ENCODE measurements at places on chromosomes 5 and 9.

GRCh38 chr9:125089331-125089730 is 54.0 kb downstream of the SCAI start:
- no peak for DNase-seq

- no peak for DNase-seq
Observed at GRCh38 chr9:106726070-106726815, 136.7 kb upstream of the ZNF462 start.

DNA sequence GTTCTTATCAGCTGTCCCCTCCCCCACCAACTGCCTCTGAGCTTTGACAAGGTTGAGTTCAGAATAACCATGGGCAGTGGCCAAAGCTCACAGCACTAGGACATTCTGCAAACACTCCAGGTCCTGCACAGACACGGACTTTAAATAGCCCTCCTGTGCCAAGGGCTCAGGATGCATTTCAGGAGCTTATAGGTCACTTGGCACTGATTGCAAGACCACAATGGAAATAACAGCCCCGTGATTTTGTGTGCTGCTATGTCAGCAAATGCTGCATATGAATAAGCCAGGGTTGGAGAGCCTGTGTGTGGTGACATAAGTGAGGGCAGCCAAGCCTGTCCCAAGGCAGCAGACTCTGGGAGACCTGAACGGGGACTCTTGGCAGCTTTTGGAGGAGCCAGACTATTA is 150.7 kb downstream of the DMRT2 start:
- DNase-seq, result peak; percentile 36

GRCh38 chr9:32839013-32839885 is 55.9 kb downstream of the TMEM215 start:
- no peak for DNase-seq

GRCh38 chr5:142605611-142606010 is 80.3 kb downstream of the FGF1 start:
- DNase-seq, result no peak

GRCh38 chr5:179170606-179171005 is 110.4 kb downstream of the ZNF354C start:
- no peak for DNase-seq

DNA sequence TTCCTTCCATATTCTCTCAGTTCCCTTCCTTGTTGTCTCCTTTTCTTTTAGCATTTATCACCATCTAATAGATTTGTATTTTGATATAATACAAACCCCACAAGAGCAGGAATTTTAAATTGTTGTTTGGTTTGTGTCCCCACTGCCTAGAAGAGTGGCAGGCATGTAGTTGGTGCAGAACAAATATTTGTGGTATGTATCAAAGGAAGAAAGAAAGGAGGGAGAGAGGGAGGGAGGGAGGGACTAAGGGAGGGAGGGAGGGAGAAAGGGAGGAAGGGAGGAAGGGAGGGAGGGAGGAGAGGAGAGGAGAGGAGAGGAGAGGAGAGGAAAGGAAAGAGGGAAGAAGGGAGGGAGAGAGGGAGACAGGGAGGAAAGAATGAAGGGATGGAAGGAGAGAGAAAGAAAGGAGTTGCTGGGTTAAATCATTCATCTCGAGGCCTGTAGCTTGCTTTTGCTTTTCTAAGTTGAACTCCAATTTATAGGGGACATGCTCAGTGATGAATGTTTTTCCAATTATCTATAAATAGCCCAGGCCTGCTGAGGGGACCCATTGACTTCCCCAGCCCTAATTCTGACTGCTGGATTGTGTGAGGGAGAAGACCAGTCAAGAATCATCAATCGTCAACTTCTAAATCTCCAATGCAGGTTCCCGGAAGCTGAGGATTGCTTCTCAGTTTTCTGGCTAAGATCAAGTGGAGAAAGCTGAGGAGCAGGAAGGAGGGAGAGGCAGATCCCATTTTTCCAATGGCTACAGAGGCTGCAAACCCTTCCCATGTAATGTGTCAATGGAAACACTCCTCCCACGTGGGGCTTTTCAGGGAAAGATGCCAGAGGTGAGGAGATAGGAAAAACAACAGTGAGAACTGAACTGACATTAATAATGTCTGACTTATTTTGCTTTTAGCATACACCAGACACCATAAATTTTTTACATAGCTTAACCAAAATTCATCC is 320.7 kb downstream of the ASTN2 start:
- no peak for DNase-seq

GRCh38 chr5:60851626-60852025 is 7.6 kb upstream of the ELOVL7 start:
- no peak for DNase-seq

DNA sequence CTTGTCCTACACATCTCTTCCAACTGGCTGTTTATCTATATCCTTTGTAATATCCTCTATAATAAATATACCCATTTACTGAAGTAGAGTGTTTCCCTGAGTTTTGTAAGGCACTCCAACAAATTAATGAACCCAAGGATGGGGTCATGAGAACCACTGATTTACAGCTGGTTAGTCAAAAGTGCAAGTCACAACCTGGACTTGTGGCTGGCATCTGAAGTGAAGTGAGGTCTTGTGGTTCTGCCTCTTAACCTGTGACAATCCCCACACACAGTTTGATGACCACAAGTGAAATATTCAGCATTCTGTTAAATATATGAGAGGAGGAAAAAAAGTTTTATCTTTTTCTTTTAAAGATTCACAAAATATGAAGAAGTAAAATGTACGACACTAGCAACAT is 126.1 kb downstream of the NR2F1-AS1 start:
- DNase-seq, result no peak

GRCh38 chr5:44329716-44330115 is 59.5 kb downstream of the FGF10 start:
- DNase-seq, result no peak

DNA sequence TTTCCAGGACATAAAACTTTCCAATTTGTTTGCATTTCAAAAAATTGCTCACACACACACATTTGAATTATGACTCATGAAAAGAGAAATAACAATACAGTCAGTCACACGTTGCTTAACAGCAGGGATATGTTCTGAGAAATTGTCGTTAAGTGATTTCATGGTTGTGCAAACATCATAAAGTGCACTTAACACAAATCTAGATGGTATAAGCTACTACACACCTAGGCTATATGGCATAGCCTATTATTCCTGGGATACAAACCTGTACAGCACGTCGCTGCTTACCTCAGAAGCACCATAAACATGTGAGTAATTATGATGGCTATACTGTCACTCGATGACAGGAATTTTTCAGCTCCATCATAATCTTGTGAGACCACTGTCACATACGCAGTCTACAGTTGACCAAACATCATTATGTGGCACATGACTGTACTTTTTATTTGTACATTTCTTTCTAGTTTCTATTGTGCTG is 378.2 kb downstream of the ACTL7B start:
- DNase-seq, result no peak

- peak; percentile 43 for DNase-seq
Observed at GRCh38 chr9:127825319-127826051, 22.8 kb downstream of the FPGS start.

- DNase-seq, result no peak
Observed at GRCh38 chr9:114844766-114845165, 38.9 kb upstream of the TNFSF15 start.

- no peak for DNase-seq
Observed at GRCh38 chr9:73059247-73059646, 92.4 kb upstream of the ANXA1 start.

- no peak for DNase-seq
Observed at GRCh38 chr5:122730037-122730436, 44.8 kb upstream of the SNX2 start.

GRCh38 chr9:70563431-70564204 is 149.2 kb upstream of the KLF9 start:
- peak; percentile 40 for DNase-seq

- DNase-seq, result no peak
Observed at GRCh38 chr9:107213561-107214028, 69.5 kb upstream of the RAD23B start.

DNA sequence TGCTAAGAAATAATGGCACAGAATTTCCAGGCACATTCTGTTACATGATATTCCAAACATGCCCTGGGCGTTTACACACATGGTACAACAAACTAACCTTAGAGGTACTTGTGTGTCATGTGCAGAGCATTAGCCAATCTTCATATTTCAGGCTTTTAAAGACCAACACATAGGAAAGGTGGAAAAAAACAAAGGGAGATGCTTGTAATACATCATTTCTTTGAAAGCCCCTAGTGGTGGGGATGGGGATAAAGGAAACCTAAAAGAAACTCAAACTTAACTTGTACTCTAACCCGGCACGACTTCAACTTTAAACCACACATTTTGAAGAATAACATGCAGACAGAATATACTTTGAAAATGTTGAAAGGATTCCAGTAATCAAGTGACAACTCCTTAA is 133.6 kb downstream of the PTPRD start:
- DNase-seq, result peak; percentile 9

DNA sequence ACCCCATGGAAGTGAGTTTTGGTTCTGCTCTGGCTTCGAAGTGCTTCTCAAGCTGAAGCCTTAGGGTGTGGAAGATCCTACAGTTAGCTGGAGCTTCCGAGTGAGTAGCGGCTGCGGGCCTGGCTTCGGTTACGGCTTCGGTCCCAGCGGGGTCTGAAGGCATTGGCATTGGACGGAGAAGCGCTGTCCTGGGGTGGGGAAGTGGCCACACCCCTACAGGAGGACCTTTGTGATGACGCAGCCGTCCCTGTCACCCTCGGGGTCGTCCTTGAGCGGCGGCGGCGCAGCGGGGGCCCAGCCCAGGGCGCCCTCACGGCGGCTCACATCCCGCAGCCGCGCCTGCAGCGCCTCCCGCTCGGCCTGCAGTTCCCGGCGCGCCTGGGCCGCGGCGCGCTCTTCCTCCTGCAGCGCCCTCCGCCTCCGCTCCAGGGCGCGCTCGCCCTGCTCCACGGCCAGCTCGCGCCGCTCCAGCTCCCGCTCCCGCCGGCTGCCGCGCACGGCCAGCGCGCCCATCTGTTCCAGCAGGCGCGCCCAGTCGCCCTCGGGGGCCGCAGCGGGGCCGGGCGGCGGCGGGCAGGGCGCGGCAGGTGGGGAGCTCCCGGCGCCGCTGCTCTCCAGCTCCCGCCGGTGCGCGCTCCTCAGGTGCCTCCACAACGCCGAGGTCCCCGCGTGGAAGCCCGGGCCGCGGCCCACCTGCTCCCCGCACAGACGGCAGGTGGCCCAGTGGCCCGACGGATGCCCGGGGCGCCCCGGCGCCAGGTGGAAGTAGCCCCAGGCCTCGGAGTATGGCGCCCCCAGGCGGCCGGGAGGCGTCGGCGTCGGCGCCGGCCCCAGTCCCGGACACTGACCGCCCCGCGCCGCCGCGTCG is 9.9 kb downstream of the ZBED3 start:
- peak; percentile 53 for DNase-seq

- DNase-seq, result no peak
Observed at GRCh38 chr9:18071651-18072060, 402.3 kb upstream of the ADAMTSL1 start.

DNA sequence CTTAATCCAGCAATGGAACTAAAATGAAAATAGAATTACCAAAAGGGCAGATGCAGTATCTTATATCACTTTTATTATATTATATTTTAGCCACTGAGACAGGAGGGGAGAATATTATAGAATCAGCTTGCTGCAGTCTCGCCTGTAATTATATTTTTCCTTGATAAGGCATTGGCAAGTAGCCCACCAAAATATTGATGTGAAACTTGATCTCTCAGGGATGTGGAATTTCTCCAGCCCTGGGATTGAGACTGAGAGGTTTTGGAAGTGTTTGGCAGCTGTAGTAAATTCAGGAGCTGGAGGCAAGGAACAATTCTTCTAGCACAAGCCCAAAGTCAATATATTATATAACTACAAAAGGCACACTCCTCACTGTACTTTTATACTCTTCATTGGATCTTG is 142.1 kb upstream of the ADAMTSL1 start:
- no peak for DNase-seq

DNA sequence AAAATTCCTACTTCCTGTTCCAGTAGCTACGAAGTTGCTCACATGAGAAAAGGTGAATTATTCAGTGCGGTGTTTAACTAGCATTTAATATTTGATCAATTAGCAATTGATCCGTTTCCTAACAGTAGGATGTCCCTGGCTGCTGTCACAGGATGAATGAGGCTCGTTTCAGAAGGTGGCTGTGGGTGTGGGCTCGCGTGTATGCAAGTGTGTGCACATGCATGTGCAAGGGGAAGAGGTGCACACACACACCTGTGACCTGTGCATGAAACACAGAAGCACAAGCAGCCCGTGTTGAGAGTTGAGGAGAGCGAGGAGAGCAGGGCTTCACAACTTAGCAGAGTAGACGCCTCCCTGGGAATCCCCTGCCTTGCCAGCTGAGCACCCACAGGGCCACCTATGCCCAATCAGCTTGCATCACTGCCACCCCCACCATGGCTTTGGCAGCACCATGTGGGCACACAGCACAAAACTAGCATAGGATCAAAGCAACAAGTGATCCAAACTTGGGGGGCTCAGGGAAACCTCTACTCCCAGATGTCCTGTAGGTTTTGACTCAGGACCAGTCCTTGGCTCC is 107.2 kb downstream of the C5orf15 start:
- peak; percentile 54 for DNase-seq

- DNase-seq, result no peak
Observed at GRCh38 chr9:34140853-34141252, 14.4 kb upstream of the DCAF12 start.

GRCh38 chr9:99054581-99054980 is 50.3 kb upstream of the TGFBR1 start:
- DNase-seq, result no peak

DNA sequence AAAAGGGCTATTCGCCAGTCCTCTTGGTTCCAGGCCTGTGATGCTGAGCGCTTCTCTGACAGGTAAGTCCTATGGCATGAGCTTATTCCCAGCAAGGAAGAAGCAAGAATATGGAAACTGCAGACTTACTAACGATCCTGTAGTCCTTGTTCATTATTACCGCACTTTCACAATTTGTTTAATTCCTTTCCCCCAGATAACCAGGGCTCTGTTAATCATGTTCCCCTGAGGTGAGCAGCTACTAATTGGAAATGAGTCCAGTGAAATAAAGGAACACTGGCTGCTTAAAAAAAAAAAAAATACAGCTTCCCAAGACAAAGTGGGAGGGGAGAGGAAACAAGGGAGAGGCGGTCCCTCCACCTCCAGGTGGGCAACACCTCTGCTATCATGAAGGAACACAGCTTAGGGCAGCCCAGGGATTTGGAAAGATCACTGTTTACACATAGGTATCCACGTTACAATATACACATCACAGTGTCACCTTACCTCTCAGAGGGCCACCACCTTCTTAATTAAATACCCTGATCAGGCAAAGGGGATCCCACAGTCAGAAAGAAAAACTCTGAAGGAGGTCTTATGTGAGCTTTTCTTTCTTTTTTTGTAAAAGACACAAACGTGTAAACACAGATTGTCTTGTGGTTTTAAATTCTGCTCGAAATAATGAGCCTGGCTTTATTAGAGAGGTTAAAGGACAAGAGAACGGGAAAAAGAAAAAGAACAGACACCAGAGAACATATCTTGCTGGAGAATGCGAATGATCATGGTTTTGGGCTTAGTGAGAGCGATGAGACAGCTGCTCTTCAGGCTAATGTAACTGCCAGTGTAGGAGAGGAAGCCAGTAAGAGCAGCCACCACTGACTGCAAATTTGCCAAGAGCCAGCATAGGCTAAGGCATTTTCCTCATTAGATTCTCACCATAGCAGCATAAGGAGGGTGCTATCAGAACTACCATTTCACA is 258.6 kb downstream of the CRB2 start:
- DNase-seq, result no peak
